GM13977 (cell line): ENCODE measurements at places on chromosomes 6 and 20.

DNA sequence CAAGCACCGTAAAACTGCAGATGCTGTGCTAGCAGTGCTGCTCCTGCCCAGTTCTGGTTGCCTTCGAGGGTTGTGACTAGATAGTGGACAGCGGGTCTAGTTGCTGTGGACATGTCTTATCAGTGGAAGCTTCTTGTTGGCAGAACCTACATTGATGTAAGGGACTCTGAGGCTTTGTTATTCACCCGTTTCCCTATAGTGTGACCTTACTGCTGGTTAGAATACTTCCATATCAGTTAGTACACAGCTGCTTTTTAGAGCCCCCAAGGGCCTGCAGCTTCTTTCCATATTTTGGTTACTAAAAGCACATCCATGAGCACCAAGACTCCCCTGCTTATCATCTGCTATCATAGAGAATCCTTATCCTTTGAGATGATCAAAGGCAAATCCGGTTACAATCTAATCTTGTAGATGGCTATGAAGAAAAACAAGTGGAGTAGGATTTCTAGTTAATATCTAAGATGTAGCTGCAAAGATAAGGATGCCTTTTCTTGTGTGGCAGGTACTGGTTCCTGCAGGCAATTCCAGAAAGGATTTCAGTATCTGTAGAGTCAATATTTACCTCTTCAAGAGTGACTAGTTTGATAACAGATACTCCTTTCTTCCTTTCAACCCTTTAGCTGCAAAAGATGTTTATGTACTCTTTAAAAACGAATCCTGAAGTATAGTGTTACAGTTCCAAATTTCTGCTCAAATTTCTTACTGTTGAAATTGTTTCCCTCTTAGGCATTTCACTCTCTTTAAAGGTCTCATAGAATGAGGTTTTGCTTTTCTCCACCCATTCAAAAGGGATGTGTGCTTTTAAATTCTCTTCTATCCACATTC, 163.6 kb downstream of the JARID2 start:
- DNase-seq: no peak

GRCh38 chr6:90220273-90220672, 76.4 kb downstream of the BACH2 start:
- no peak for DNase-seq

- no peak for DNase-seq
Observed at GRCh38 chr6:41675176-41675775, 37.0 kb downstream of the MDFI start.

- DNase-seq: no peak
Observed at GRCh38 chr6:74343804-74344203, 647.8 kb downstream of the CD109 start.

- DNase-seq: peak; percentile 69
Observed at GRCh38 chr20:51335329-51335841, 207.1 kb downstream of the NFATC2 start.

DNA sequence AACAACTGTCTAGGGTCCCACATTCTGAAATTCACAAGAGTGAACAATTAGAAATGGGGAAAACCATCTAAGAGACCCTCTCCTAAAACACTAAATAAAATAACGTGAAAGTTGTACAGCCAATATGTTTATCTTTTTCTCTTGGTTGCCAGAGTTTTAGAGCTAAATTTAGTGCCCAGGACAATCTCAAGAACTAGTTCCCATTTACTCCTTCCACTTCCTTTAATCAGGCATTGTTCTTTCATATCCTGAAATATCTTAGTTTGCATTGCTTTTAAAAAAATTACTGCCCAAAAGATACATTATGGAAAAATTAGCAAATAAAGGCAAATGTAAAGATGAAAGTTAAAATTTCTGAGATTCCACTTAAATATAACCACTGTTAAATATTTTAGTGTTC, 33.1 kb upstream of the UBR2 start:
- DNase-seq: no peak

- no peak for DNase-seq
Observed at GRCh38 chr20:14751191-14751590, 413.8 kb upstream of the FLRT3 start.

DNA sequence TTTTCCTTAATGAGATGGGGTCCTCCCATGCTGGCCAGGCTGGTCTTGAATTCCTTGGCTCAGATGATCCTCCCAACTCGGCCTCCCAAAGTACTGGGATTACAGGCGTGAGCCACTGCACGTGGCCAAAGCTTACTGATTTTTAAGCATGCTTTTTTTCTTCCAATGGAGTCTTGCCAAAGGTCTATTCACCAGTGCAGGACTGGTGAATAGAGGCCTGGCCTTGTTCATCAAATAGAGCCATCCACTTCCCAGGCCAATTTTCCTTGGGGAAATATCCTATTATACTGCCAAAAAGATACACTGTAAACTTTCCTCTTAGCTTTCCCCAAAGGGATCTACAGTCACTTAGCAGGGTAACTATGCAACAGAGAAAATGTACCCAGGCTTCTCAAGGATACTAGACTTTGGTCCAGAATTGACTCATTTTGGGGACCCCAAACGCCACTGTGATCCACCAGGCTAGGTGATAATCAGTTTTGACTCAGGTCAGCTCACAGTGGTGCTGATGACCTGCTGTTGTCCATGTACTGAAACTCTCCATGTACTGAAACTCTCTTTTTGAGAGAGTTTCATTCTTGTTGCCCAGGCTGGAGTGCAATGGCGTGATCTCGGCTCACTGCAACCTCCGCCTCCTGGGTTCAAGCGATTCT, 91.8 kb downstream of the REPS1 start:
- no peak for DNase-seq

DNA sequence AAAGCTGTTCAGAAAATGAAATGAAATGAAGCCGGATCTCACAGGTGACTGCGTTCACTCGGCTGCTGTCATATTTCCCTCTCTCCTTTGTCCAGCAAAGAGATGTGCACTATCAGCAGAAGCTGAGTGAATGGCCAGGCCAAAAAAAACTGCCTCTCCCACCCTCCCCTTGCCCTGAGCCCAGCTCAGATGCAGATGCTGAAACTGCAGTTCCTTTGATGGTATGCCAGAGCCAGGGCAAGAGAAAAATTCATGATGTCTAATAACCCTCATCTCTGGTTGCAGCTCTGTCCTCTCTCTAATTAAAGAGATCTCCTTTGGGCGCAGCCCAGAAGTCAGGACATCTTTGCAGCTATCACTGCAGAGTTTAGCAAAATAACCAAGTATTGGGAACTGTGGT, 210.5 kb upstream of the RIN2 start:
- DNase-seq: no peak

DNA sequence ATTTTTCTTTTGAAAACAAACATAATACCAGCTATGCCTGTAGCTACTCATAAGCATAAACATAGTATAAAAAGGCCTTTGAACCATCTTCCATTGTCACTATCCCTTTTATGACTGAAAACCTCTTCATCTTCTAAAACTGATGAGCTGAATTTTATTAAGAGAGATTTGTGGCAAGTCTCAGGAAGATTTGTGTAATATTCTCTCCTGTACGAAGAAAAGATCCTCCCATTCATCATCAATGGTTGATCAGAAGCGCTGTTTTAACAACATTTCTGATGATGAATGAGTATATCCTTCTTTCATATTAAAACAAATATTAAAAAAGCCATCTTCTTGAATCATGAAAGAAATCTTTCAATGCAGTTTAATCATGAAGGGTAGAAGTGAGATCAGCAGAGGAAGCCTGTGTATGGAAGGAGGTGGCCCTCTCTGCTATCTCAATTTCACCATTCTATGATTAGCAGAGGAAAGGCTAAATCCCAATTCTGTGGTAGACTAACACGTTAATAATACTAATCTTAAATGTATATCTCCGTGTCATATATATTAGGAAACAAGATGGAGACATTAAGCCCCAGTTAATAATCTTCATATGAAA, 430.2 kb downstream of the FRK start:
- no peak for DNase-seq

- no peak for DNase-seq
Observed at GRCh38 chr6:126720304-126720703, 380.4 kb downstream of the CENPW start.

- DNase-seq: no peak
Observed at GRCh38 chr6:17490724-17491123, 97.3 kb downstream of the CAP2 start.

- DNase-seq: no peak
Observed at GRCh38 chr6:158831571-158831970, 12.4 kb upstream of the EZR start.

DNA sequence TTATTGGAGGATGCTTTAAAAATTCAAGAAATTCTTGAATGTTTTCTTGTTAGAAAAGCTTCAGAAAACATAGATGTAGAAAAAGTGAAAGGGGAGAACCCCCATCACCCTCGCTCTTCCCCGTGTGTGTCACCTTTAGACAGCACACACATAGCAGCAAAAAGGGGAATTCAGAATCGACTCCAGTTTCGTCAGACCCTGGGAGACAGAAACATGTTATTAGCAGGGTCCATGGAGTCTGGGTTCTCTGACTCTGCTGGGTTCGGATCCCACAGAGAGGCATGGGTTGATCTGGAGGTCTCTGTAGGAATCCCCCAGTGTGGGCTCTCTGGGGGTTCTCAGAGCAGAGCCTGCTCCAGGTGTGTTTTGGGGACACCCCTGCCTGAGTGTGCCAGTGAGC, 43.7 kb downstream of the ARHGAP40 start:
- DNase-seq: peak; percentile 65

DNA sequence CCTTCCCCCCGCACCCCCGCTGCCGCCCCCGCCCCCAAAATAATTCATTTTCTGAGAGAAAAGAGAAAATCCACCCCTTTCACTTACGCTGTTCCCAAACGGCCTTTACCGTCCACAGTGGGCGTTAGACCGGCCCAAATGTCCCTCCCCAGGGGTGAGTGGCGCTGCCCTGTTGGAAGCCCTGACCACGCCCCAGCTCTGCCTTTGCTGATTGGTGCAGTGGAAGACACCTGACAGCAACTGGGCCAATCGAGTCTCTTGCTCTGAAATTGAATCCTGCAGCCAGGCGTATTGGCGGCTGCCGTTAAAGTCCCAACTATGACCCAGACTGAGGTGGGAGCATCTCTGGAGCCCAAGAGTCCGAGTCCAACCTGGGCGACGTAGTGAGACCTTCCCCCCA, 15.7 kb downstream of the ZFP64 start:
- no peak for DNase-seq

DNA sequence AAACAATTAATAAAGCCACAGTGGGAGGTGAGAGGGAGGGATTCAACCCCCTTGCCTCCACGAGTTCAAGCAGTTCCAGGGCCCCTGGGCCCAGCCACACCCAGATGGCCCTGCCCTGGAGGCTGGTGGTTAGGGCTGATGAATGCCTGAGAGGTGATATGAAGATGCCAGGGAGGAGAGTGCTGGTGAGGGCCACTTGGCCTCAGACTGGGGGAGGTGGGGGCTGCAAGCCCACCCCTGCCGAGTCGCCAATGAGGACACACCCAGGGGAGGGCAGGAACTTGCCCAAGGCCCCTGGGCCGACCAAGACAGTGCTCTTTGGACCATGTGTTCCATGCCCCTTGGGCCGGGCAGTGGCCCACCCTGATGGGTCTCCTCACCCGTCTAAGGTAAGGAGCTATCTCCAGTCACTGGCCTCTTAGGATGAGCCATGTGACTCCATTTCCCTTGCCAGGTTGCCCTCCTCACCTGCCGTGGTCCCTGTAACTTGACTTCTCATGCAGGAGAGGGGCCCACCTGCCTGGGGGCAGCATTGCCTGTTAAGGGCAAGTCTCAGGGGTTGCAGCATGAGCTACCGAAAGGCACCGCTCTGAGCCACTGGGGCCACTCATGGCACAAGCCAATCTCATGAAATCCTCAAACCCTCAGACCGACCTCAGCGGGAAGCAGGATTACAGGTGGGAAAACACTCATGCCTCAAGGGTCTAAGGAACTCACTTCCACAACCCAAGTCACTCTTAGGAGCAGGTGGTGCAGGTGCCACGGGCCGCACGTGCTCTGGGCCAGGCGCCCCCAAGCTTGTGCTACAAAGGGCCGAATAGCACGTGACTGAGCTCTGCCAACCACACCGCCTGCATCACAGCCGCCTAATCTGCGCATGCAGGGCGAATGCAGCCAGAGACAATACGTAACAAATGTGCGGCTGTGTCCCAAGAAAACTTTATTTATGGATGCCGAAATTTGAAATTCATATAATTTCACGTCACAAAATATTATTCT, 147.4 kb upstream of the MLN start:
- no peak for DNase-seq

GRCh38 chr6:46263707-46264086, 92.9 kb upstream of the ENPP5 start:
- DNase-seq: no peak

DNA sequence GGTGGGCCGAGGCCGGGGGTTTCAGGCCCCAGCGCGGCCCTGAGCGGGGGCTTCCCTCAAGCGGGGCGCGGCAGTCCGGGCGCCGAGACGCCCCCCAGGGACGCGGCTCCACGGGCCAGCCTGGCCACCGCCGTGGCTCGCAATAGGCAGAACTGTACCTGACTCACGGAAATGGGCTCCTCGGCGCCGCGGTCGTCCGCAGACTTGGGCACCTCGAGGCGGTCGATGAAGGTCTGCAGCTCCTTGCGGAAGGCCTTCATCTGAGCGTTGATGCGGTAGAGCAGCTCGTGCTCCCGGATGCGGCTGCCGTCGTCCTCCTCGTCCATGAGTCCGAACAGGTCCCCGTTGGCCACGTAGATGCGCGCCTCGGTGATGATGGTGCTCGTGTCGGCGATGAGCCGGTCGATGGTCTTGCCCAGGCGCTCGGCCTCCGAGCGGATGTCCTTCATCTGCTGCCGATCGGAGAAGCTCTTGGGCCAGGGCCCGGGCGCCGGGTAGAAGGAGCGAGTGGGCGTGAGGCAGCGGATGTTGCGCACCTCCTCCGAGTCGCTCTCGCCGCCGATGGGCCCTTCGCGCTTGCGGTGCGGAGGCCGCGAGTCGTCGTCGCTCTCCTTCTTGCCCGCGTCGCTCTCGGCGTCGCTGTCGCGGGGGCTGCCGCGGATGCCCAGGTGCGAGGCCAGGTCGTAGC, 16.1 kb upstream of the KIAA0408 start:
- DNase-seq: no peak

DNA sequence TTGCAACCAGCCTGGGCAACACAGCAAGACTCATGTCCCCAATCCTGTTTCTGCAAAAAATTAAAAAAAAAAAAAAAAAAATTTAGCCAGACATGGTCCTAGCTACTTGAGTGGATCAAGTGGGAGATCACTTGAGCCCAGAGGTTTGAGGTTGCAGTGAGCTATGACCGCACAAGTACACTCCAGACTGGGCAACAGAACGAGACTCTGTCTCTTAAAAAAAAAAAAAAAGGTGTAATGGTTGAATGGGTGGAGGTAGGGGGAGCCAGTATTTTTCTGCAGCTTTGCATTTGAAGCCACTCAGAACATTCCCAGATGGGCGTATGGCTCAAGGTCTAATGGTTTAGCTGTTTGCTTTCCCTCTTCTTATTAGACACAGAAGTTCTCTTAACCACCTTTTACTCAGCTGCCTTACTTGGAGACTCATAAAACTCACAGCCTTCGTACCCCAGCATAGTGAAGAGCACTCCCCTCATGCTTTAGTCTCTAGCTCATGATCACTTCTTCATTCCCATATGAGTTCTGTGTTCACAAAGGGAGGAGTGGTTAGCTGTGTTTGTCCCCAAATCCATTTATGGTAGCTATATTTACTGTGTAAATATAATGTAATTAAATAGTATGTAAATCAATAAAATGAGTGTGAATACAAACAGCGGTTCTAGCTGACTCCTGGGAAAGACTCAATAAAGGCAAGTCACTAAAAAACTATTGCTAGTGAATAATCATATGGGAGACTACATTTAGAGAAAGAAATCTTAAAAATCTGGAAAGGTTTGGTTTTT, 9.0 kb downstream of the FKBP1A start:
- no peak for DNase-seq
